ENCODE measurements at places on chromosomes 11 and 22.

- no peak for DNase-seq
These were observed 12.5 kb downstream of the LMO2 start for GRCh38 chr11:33879375-33879774.

DNA sequence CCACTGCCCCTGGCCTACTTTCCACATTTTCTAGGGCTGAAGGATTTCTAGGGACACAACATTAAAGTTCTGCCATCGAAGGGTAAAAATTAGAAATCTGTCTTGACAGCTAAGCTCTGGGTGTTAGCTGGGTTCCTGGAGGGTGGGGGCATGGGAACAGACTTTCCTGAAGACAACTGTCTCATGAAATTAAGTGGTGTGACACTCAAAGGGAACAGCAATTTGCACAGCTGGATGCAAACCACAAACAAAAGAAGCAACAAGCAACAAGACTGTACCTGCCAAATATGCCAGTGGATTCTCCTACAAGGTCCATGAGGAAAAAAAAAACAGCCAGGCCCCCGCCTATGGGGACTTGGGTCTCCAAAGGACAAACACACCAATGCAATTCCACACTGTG, 32.5 kb downstream of the WT1 start:
- DNase-seq: no peak

DNA sequence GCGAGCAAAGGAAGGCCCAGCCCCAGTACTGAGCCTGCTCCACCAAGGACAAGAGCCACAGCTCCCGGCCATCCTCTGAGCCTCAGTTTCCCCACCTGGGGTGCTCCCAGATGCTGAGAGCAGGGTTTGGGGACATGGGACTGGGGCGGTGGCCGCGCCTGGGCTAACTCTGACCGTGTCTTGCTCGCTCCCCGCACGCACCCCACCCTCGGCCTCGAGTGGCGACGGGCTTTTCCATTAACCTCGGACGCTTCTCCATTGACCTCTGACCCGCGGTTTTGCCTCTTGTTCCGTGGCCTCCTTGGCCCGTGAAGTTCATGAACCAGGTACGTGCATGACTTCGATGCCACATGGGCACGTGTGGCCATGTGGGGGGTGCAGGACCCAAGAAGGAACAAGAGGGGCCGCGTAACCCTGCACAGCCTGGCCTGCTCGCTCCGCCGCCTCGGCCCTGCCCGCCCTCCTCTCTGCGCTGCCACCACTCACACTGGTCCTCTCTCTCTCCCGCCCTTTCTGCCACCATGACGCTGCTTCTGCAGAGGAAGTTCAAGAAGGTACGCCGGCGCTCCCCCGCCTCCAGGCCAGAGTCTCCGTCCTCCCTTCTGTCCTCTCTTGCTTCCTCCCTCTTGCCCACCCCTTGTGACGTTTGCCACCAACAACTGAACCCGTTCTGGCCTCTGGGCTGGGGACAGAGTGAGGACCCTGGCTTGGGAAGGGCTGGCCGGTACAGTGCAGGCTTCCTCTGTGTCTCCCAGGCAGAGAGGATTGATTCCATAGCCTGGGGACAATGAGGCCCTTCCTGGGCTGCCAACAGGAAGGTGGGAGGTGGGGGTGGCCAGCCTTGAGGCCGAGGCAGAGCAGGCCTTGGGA, 6.9 kb downstream of the TNNT3 start:
- DNase-seq: no peak

DNA sequence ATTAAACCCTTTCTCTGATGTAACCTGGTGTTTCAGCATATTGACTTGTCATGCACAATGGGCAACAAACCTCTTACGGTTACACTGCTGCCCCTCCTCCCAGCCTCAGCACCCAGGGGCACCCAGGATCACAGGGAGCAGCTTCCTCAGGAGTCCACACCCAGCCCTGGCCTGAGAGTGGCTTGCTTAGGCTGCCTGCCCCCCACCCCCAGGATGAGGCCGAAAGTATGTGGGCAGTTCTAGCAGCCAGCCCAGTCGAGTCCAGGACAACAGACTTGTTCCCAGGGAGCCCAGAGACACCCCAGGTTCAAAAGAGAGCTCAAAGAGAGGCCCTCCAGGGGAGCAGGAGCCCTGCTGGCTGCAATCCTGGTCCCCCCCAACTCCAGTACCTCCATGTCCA, 108.1 kb upstream of the THY1 start:
- DNase-seq: no peak

DNA sequence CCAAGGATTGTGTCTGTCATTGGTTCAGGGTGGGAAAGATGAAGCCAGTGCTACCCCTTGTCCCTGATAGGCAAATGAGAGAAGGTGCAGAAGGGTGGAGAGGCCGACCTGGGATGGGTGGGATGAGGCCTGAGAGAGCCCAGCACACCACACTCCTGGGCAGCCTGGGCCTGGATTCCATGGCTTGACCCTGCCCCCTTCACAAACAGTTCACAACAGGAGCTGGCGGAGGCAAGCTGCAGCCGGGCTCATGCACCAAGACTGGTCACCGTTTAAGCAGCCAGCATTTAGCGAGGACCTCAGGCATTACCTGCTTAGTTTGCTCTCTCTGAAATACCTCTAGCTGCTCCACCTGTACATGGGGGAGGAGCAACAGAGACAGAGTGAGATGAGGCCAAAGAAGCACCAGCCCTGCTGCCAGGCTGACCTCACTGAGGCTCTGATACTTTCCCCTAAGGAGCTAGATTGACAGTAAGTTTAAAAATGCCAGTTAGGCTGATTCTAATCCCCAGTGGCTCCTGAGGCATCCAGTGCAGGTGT, 13.5 kb downstream of the IL18BP start:
- DNase-seq: no peak

- DNase-seq: no peak
These were observed 71.4 kb downstream of the SLC1A2 start for GRCh38 chr11:35347921-35348331.

GRCh38 chr11:96062134-96062533, 138.2 kb upstream of the MTMR2 start:
- DNase-seq: peak; percentile 40

DNA sequence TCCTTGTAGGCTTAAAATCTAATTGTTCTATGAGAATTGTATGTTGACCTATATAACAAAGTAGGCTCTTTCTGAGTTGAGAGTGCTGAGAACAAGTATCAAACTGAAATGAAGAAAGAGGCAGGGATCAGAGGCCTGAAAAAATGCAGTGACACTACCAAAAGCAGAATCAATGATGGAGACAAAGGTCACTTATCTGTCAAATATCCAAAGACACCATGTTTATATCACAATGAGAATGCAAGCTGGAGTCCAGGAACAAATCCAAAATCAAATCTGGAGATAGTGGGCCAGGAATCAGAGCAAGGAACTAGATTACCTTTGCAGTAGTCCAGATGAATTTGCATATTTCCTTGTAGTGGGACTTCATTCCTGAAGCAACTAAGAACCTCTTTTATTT, 377.7 kb downstream of the DLG2 start:
- no peak for DNase-seq

DNA sequence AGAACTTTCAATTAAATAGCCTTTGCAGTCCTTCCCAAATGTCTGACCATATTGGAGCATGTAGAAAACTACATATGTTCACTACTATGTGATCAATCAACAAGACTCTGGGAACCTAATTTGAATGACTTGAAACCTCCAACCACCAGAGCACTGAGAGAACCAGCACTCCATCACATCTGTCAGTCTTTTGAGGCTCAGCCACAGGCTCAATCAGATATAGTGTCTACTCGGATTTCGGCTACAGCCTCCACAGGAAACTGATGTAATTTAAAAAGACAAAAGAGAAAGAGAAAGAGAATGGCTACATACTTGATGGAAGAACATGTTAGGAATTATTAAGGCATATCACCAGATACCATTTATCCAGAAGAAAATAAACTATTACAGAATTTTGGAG, 859.0 kb downstream of the FAM181B start:
- DNase-seq: no peak

- DNase-seq: peak; percentile 51
These were observed 682 bp downstream of the PGAP2 start for GRCh38 chr11:3808861-3809623.

DNA sequence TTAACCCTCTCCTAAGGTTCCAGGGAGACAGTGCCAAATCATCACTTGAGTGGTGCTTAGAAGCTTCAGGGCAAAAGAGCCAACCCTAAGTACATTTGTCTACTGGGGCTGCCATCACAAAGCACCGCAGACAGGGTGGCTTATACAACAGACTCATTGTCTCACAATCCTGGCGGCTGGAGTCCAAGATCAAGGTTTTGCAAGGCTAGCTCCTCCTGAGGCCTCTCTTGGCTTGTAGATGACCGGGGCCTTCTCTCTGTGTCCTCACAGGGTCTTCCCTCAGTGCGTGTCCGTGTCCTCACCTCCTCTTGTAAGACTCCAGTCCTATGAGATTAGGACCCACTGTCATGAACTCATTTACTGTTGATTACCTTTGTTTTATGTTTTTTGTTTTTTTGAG, 34.1 kb upstream of the CD81 start:
- no peak for DNase-seq

- no peak for DNase-seq
These were observed 5.1 kb downstream of the INSC start for GRCh38 chr11:15119826-15120225.
